ENCODE measurements at places on chromosomes 7 and 10.
A peak's percentile ranks its signal among the peaks of the same experiment; 100 is the strongest.

GRCh38 chr7:28472332-28472731 lies 60.0 kb downstream of the CREB5 start:
- H3K36me3 ChIP-seq = no peaks in the 10 kb centered on the region
- peaks cover 86% of the 10 kb centered on the region for H3K27me3 ChIP-seq
- no peak overlapping the region for H3K27ac ChIP-seq

DNA sequence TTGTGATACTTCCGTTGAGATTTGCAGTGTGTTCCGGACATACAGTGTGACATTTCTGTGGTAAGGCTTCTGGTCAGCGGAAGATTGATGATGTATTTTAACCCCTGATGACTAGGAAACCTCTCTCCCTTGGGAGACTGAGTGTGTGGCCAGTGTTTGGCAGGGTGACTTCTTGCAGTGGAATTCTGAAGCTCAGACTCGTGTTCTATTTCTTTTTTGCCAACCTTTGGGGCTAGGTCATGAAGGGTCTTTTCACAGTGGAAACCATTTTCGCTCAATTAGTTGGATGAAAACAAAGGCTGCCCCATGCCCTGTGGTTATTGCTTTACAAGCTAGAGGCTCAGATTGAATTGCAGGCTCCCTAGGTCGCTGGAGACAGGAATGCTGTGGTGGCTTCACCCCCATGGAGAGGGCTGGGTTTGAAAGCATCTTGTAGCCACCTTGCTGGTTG lies 288.9 kb downstream of the BBS9 start:
- no peaks in the 10 kb centered on the region for H3K27me3 ChIP-seq
- DNase-seq = no peak
- H3K36me3 ChIP-seq = no peaks in the 10 kb centered on the region
- no peaks in the 10 kb centered on the region for H3K4me1 ChIP-seq
- H3K27ac ChIP-seq = no peak overlapping the region

DNA sequence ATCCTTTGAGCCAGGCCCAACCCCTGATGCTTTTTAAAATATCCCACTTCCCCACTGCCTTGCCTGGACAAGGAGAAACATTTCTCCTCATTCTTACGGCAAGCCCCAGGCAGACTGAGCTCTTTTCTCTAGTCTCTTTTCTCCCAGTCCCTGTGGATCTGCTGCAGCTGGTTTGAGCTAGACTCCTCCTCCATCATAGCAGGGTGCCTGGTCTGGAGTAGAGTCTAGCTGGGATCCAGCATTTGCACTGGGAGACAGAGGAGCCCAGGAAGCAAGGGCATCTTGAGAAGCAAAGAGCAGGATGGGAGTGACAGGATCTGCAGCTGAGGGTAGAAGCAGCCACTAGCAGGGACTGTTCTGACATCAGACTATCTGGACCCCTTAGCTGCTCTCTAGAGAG lies 562.3 kb upstream of the COBL start:
- no peaks in the 10 kb centered on the region for H3K27me3 ChIP-seq
- no peak overlapping the region for H3K27ac ChIP-seq
- DNase-seq = no peak
- H3K4me1 ChIP-seq = no peaks in the 10 kb centered on the region
- H3K36me3 ChIP-seq = no peaks in the 10 kb centered on the region
- H3K4me3 ChIP-seq = no peak overlapping the region

DNA sequence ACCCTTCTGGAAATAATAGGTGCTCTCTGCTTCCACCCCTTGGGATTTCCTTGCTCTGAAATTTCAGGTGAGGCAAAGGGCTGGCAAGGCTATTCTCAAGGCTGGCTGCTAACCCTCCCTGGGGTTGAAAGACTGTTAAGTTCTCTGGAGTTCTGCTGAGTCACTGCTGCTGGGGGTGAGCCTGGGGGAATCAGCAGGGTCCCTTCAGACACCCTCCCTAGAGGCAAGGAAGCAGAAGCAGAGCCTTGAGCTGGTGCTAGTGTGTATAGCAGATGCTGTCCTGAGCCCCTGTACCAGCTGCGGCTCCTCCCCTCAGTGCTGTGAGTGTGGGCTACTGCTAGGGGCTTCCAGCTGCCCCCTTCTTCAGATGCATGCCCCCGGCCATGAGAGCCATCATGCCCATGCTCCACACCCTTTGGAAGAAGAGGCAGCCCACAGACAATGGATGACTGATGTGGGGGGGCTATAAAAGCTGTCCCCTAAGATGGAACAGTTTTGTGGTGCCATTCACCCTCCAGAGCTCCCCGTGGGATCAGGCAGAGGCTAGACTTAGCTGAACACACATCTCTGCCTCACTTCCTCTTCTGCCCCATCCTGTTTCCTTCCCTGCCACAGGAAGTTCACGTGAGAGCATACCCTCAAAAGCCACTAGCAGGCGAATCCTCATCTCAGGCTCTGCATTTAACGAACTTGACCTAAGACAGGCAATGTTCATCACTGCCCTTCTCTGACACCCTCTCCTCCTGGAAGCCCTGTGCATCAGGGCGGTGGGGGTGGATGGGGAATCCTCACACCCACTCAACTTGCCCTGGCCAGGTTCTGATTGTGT lies 91.8 kb downstream of the SH3PXD2A start:
- no peaks in the 10 kb centered on the region for H3K36me3 ChIP-seq
- no peak overlapping the region for H3K27ac ChIP-seq
- no peak overlapping the region for H3K4me3 ChIP-seq
- H3K27me3 ChIP-seq = no peaks in the 10 kb centered on the region
- H3K4me1 ChIP-seq = peaks cover 55% of the 10 kb centered on the region

DNA sequence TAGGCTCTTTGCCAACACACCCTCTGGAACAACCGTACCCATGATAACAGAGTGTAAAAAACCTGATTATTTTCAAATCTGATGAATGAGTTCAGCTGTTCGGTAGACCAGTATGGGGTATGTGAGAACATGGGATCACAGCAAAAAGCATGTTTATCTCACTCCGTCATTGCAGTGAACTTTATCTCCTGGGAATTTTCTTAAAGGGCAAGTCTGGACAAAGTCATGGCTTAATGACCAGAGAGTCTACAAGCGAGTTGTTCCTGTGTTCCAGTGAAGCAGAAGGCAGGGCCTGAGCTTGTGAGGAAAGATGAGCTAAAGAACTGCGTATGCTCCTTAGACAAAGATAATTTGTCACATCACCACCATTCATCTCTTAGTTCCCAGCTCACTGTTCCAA lies 219.7 kb downstream of the TRIL start:
- H3K27ac ChIP-seq = no peak overlapping the region
- DNase-seq = no peak
- H3K36me3 ChIP-seq = no peaks in the 10 kb centered on the region

GRCh38 chr7:55526329-55526728 lies 46.0 kb downstream of the VOPP1 start:
- H3K4me1 ChIP-seq = no peaks in the 10 kb centered on the region
- no peak for DNase-seq
- H3K4me3 ChIP-seq = no peak overlapping the region
- H3K27ac ChIP-seq = no peak overlapping the region
- H3K36me3 ChIP-seq = no peaks in the 10 kb centered on the region
- no peaks in the 10 kb centered on the region for H3K27me3 ChIP-seq

DNA sequence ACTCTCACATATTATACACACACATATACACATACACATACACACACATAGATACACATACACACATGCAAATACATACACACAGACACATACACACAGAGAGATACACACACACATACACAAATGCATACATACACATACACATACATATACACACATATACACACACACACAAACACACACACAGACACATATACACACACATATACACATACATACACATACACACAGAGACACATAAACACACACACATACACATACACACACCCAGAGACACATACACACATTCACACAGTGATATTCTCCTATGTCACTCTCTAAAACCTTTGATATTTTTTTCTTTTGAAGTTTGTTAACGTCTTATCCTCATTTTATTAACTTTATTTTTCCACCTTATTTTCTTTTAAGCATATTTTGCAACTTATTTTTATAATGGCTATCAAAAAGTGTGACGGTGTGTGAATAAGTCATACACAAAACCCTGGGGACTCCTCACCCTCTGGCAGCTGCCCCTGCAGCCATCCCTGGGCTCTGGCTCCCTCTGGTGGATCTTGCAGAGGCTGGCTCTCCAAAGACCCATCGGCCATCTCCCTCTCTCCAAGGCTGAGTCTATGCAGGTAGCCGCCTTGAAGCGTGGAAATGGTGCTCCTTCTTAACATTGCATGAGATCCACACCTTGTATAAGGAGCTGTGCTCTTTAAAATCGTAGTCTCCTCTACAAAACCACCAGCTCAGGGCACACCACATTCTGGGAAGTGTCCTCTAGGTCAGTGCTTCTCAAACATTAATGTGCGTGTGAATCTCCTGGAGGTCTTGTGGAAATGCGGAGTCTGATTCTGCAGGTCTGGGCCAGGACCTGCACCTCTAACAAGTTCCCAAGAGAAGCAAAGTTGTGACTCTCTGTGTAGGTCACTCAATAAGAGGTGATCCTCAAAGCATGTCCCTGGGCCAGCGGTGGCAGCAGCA lies 4.1 kb upstream of the C10orf120 start:
- H3K36me3 ChIP-seq = no peaks in the 10 kb centered on the region
- H3K4me3 ChIP-seq = no peak overlapping the region
- H3K27me3 ChIP-seq = peaks cover 17% of the 10 kb centered on the region
- H3K27ac ChIP-seq = no peak overlapping the region
- H3K4me1 ChIP-seq = no peaks in the 10 kb centered on the region

GRCh38 chr7:134802762-134803161 lies 23.3 kb downstream of the CALD1 start:
- no peak for DNase-seq
- no peak overlapping the region for H3K4me3 ChIP-seq

DNA sequence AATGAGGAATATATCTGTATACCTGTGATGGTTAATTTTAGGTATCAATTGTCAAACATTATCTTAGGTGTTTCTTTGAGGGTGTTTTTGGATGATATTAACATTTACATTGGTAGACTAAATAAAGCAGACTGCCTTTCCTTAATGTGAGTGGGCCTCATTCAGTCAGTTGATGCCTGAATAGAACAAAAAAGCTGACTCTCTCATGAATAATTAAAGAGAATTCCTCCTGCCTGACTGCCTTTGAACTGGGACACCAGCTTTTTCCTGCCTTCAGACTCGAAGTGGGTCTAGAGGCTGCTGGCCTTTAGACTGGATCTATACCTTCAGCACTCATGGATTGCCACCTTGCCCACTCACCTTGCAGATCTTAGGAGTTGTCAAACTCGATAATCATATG lies 117.9 kb upstream of the TMEM168 start:
- DNase-seq = no peak
- no peak overlapping the region for H3K27ac ChIP-seq
- no peaks in the 10 kb centered on the region for H3K36me3 ChIP-seq
- no peaks in the 10 kb centered on the region for H3K4me1 ChIP-seq

DNA sequence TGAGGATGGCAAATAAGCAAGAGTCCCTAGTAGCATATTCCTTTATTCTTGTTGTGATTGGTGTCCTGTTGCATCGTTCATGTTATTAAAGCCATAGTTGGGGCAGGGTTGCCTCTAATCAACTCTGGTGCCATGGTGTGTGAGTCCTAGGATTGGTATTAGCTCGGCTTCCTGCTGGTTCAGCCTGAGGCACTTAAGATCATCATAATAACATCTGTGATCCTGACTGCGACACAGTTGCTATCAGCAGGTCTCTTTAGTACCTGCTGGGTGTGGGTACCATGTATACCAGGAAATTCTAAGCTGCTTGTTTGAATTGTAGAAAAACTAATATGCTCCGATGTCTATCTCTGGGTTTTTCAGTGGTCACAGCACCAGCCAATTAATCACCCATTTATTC lies 1.6 kb downstream of the WEE2 start:
- peaks cover 13% of the 10 kb centered on the region for H3K27me3 ChIP-seq
- no peak for DNase-seq
- H3K4me1 ChIP-seq = no peaks in the 10 kb centered on the region
- no peak overlapping the region for H3K27ac ChIP-seq
- no peak overlapping the region for H3K4me3 ChIP-seq

DNA sequence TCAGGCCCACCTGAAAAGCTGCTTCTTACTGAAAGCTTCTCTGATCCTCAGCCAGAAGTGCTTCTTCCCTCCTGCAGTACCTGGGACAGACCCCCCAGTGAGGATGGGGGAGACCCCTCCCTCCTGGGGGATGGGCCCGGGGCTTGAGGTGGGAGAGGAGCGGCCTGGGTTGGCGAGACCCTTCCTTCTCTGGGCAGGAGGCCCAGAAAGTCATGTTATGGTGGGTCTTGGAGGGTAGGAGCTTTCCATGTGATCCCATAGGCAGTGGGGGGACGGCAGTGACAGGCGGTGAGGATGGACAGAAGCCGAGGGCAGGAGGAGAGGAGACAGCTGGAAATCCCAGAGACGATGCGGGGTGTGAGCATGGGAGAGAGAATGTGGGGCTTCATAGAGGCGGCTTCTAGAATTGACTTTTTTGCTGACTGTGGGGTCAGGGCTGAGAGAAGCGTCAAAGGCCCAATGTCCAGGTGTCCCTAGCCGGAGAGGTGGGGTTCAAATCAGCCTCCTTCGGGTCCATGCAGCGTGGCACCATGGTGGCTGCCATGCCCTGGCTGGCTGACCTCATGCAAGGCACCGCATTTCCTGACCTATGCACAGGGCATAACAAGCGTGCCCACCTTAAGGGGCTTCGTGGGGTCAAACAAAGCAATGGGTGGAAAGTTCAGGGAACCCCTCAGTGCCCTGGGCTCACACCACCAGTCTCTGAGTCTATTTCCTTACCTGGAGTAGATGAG lies 154.0 kb downstream of the UBE2H start:
- H3K4me3 ChIP-seq = no peak overlapping the region
- no peak overlapping the region for H3K27ac ChIP-seq
- no peaks in the 10 kb centered on the region for H3K36me3 ChIP-seq
- no peaks in the 10 kb centered on the region for H3K4me1 ChIP-seq
- H3K27me3 ChIP-seq = no peaks in the 10 kb centered on the region

DNA sequence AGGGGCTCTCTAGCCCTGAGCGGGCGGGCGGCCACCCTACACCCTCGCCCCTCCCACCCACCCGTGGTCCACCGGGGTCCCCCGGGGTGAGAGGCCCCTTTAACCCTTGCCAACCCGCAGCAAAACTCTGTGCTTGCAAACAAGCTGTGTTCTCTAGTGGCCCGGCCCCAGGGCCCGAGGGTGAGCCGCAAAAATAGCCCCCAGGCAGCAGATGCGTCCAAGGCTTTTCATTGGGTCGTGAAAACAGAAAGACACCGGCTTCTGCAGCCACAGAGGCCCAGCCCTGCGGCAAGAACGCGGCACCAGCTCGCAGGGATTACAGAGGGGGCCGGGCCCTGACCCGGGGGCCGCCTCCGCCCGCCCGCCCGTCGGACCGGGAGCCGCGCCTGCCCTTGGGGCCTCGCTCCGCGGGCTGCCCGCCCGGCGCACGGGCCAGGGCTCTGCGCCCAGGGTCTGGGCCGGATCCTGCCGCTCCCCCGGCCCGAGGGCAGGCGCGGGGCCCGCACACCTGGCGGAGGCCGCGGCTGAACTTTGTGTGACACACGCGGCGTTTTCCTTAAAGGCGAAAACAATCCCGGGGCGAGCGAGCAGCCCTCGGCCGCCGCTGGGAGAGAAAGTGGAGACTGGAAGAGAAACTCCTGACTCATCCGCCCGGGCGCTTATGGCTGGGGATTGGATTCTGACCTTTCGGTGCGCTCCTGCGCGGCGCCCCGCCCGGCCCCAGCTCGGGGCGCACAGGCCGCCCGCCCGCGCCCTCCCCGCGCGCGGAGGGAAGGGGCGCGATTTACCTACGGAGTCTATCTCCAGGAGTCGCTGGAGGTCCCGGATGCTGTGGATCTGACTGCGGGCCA lies 2.8 kb downstream of the PDGFA start:
- H3K27ac ChIP-seq = peak overlapping the region; percentile 65
- H3K4me1 ChIP-seq = peaks cover 47% of the 10 kb centered on the region
- peak overlapping the region; percentile 94 for H3K4me3 ChIP-seq
- H3K27me3 ChIP-seq = no peaks in the 10 kb centered on the region
- no peaks in the 10 kb centered on the region for H3K36me3 ChIP-seq
